ENCODE measurements at places on chromosomes 2 and 18. TPM values are rescaled to one million over a fixed set of nuclear protein-coding genes. Genes with fewer than 3 reads are reported as not detected.

STPG4 gene
- 6.5 TPM for total RNA-seq

EGR4 gene
- not detected for total RNA-seq

ATP6V1B1 gene
- total RNA-seq: 13.9 TPM

MPP4 gene
- not detected for total RNA-seq

GRCh38 chr18:14945984-14946383 is 198.0 kb downstream of the ANKRD30B start:
- no peak for DNase-seq

DNA sequence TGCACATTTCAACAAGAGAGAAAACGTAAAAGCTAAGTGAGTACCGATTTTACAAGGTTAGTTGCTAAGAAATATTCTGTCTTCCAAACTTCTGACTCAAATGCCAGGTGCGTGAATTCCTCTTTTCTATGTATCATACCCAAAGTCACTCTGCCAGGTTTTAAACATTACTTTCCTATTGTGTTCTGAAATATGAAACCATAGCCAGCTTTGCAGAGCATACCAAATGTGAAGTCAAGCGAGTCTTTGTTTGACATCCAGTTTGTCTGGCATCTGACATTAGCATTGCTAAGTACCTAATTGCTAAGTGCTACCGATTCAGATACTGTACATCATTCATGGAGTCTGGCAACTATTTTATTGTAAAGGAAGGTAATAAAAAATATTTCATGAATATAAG is 321.9 kb upstream of the GALNT5 start:
- DNase-seq: peak; percentile 26

DNA sequence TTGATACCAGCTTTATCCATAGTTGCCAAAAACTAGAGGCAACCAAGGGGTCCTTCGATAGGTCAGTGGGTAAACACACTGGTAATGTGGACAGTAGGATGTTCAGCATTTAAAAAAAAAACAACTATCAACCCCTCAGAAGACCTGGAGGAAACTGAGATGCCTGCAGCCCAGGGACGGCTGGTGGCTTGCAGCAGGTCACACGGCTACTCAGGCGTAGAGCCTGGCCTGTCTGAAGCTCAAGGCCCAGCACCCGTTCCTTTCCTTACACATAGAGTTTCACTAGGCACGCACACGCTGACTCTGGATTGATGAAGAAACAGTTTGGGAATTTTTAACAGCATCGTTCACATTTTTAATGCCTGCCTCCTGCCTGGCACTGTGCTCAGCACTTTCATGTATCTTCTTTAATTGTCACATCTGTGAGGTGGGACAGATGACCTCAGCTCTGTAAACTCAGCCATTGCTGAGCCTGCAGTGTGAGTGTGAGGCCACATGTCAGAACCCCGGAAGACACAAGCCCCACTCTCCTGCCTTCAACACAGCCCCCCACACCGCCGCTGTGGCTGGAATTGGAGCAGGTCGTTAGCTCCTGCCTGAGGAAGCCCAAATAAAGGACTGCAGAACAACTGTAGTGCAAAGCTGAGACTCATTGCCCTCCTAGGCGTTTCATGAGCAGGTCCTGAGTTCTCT is 40.7 kb downstream of the TRAPPC12 start:
- no peak for DNase-seq

- DNase-seq: no peak
Observed at GRCh38 chr2:31202041-31202440, 15.3 kb downstream of the CAPN14 start.
